Mesenteric fat pad (tissue), 1 donor: ENCODE measurements at places on chromosomes 11 and 22. TPM values are rescaled to one million over a fixed set of nuclear protein-coding genes. Genes with fewer than 3 reads are reported as not detected.

- DNase-seq, result no peak
Observed at GRCh38 chr11:46075168-46075567, 46.1 kb downstream of the PHF21A start.

DNA sequence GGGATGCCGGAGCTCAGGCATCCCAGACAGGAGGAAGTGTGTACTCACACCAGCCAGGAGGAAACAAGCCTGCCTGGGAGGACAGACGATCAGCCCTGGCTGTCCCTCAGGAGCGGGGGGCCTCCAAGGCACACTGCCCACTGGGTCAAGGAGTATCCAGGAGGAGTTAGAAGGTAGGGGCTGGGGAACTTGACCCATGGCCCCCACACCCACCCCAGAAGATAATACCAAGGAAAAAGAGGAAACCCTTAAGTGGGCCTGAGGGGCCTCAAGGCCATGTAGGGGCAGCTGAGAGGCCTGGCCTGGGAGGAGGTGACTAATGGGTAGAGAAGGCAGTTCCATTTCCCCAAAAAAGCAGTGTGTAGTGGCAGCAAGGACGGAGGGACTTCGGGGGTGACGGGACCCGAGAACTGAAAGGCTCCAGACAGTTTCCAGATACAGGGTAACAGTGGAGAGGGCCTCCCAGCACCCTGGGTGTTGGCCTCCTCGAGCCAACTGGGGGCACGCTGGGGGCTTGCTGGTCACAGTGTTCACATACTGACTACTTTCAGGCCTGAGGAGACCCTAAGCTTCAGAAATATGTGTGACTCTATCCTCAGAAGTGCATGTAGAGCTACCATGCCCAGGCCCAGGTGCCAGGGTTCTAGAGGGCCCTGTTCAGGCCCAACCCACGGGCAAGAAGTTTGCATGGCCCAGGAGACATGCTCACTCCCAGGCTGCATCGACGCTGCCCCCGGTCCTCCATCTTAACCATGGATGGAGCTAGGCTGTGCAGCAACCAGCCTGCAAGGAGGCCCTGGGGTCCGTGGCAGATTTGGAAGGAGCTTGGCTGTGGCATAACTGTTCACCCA lies 75.7 kb upstream of the PITPNB start:
- peak; percentile 73 for DNase-seq

GRCh38 chr22:50010676-50011446 lies 1.7 kb downstream of the IL17REL start:
- DNase-seq, result peak; percentile 74

- DNase-seq, result no peak
Observed at GRCh38 chr11:9276571-9276970, 11.4 kb upstream of the DENND5A start.

GRCh38 chr11:117818041-117818873 lies 6.3 kb downstream of the FXYD2 start:
- no peak for DNase-seq

DNA sequence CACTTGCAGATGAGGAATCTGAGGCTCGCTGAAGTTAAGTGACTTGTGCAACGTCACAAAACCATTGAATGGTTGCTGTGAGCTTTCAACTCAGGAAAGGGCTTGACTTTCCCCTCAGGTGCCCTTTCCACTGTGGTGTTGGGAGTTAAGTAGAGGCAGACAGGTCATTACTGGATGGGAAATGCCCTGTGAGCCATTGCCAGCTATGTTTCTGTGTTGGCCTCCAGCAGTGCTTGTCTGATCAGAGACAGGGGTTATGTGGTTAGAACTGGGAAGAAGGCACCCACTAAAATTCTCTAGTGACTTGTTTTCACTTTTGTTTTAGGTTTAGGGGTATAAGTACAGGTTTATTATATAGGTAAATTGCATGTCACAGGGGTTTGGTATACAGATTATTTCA lies 96.6 kb downstream of the FDX1 start:
- DNase-seq, result no peak

DNA sequence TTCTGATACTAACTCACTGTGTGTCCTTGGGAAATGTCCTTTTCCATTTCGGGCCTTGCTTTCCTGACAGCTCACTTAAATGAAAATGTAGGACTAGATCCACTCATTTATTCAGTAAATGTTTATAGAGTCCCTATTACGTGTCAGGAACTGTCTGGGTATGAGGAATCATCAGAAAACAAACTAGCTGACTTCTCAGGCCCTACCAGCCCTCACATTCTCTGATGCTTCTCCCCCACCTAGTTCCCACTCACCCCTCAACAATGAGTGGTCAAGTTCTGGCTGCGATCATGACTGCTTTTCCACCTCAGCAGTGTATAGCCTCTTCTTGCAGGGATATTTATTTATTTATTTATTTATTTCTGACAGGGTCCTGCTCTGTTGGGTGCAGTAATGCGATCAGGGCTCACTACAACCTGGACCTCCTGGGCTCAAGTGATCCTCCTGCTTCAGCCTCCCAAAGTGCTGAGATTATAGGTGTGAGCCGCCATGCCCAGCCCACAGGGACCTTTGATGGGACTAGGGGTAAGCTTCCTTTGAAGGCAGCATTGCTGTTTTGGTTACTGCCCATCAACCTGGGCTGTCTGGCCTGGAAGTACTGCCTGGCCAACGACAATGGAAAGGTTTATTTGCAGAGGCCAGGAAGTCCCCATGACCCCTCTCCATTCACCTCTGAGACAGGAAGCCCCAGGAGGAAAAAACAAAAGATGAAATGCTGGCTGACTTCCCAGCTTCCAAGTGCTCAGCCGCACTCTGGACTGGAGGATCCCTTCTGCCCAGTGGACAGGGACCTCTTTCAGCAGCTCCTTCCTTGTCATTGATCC lies 33.1 kb upstream of the POLD3 start:
- no peak for DNase-seq

DNA sequence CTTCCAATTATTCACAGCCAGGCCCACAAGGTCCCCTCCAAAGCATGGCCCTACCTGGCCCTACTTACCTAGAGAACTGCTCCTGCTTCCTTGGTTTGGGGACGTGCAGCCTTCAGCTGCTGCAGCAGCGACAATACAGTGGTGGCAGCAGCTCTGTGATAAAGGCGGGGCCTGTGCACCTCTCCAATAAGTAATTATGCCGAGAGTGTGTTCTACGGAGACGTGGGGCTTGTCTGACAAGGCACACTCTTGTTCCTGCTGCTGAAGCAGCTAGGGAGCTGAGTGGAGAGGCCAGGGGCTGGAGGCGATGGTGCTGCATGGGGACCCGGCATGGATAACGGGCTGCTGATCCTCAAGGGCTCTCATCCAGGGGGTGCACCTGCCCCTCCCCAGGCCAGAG lies 98.0 kb upstream of the THY1 start:
- DNase-seq, result no peak

DNA sequence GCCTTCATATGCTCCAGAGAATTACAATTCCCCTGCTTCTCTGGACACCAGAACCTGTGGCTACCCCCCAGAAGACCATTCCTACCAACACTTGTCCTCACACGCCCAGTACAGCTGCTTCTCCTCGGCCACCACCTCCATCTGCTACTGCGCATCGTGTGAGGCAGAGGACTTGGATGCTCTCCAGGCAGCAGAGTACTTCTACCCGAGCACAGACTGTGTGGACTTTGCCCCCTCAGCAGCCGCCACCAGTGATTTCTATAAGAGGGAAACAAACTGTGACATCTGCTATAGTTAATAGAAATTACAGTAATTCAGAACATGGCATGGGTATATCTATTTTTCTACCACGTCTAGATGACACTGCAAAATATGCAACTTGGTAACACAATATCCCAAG lies 9.8 kb downstream of the POU2AF3 start:
- DNase-seq, result no peak

DNA sequence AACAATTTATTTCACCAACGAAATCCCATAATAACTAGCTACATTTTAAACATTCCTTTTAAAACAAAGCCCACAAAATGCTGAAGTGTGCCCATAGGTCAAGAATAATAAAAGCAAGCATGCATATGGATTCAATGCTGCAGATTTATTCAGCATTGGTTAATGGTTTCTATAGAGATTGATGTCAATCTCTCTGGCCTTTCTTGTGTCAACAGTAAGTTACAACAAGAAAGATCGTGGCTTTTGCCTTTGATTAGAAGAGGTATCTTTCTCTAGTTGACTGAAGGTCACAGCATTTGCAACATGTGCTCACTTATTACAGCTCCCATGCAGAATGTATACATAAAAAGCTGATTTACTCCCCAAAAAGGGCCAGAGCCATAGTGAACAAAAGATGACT lies 1.4 kb upstream of the SOX6 start:
- DNase-seq, result no peak

GRCh38 chr11:111104185-111104584 lies 141.3 kb upstream of the POU2AF2 start:
- DNase-seq, result no peak

DNA sequence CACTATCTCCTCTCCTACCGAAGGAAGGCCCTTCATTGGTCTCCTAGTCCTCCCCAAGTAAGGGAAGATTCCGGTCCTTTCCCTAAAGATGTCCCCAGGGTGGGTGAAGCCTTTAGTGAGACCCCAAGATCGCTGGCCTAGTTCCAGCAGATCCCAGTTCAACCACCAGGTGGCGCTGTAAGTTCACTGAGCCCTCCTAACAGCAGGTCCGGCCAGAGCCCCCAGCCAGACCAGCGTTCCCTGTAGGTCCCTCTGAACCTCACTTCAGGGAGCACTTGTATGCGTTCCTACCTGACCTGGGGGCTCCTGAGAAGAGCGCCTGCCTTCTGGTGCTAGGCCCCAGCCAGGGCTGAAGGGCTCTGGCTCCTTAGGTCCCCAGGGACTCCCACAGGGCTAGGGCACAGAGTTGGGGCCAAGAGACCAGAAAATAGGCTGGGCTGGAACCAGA lies 38.1 kb downstream of the LMO1 start:
- no peak for DNase-seq

DNA sequence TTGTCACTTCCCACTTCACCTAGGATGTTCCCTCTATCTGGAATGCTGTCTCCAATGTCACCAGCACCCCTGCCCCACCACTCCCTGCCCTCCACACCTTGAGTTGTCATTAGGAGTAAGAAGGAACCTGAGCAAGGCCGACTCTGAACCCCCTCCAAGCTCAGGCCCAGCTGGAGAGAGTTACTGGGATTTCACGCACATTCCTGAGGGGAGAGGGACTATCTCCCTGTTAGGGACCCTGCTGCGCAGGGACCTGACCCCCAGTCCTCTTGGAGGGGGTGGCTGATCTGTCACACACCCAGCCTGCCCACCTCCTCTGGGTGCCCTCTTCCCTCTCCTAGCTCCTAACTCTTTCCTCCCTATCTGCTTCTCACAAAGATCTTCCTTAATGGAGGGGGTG lies 81.7 kb downstream of the NECTIN1 start:
- DNase-seq, result no peak

DNA sequence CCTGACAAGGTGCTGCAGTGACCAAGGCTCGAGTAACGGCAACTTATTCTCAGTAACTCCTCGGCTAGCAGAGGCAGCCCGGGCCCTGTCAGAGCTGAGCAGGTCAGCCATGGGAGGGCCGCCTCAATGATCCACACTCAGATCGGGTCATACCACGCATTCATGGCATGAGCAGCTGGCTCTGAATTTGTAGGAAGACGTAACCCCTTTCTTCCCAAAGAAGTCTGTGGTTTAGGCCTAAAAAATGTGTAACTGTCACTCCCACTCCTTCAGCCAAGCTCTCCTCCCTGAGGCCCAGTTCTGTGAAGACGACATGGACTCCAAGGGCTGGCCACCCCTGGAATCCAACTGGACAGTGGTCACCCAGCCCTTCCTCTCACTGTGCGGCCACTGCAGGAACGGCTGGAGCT lies 30.0 kb downstream of the PPP2R1B start:
- DNase-seq, result peak; percentile 68

Gene CHRNA10
- total RNA-seq, result 1.3 TPM

Gene ACTN3
- total RNA-seq, result 0.10 TPM

Gene SAA1
- 5,251 TPM for total RNA-seq

Gene LDLRAD3
- total RNA-seq, result 69.2 TPM

Gene CCDC89
- 0.84 TPM for total RNA-seq

Gene ZDHHC13
- 6.5 TPM for total RNA-seq

Gene SWAP70
- 81.9 TPM for total RNA-seq

Gene IGF2
- 148 TPM for total RNA-seq

Gene LINC01488
- not detected for total RNA-seq
